ENCODE measurements at places on chromosomes 5 and 9. TPM values are rescaled to one million over a fixed set of nuclear protein-coding genes. Genes with fewer than 3 reads are reported as not detected.

- no peak overlapping the region for H3K4me3 ChIP-seq
- H3K4me1 ChIP-seq, result peaks cover 9% of the 10 kb centered on the region
- H3K27me3 ChIP-seq, result no peaks in the 10 kb centered on the region
- no peak for DNase-seq
- no peaks in the 10 kb centered on the region for H3K36me3 ChIP-seq
Observed at GRCh38 chr5:134879456-134879855, 5.3 kb downstream of the TXNDC15 start.

The PCDHGA9 gene
- 11.8 TPM for total RNA-seq

DNA sequence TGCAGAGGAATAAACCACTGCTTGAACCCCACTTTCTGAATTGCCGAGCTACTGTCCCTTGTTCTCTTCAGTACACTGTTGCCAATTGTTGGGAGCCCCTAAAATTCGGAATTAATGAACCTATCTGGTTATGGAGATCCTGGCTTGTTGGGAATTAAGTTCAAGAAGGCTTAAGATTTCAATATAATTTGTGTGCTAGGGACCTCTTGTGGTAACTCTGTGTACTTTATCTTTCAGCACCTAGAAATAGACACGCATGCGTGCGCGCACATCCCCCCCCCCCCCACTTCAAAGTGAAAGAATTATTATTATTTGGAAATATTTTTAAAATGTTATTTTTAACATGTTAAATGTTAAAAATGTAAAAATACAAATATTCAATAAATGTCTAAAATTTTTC is 53.3 kb upstream of the FAM169A start:
- no peaks in the 10 kb centered on the region for H3K36me3 ChIP-seq
- no peak overlapping the region for H3K27ac ChIP-seq
- H3K4me1 ChIP-seq, result no peaks in the 10 kb centered on the region
- no peak overlapping the region for H3K4me3 ChIP-seq
- no peak for DNase-seq
- H3K27me3 ChIP-seq, result no peaks in the 10 kb centered on the region

DNA sequence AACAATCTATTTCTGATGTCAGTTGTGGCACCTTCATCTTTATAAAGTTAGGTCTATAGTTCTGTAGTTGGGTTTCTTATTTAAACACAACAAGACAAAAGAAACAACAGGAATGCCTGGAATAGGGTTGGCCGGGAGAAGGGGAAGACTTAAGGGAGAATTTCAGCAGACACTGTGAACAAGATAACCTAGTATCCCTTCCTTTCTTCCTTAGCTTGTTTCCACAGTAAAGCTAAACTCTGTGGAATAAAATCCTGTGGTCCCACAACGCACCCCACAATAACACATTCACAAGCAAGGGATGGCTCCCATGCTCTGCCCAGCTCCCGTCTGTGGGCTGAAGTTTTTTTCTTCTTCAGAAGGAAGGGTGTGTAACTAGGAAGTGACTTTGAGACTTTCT is 124.9 kb upstream of the SMARCA2 start:
- H3K36me3 ChIP-seq, result no peaks in the 10 kb centered on the region
- H3K4me1 ChIP-seq, result no peaks in the 10 kb centered on the region
- no peak overlapping the region for H3K4me3 ChIP-seq
- no peak overlapping the region for H3K27ac ChIP-seq
- no peak for DNase-seq

The CA9 gene
- total RNA-seq, result 0.14 TPM

The SET gene
- 275 TPM for total RNA-seq

DNA sequence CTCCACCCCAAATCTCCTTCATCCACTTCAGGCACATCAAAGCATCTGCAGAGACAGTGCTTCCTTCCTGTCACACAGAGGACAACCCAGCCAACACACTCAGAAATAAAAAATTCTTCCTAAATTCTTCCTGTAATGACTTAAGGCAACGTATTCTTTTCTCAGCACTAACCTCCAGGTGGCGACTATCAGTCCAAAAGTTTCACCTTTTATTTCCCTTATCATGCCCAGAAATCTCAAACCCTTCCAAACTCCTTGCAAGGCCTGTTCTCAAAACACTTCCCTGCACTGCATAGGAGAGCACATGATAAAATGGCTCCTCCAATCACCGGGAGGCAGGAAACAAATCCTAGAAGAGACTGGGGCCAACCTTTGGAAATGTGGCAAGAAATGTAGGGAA is 35.1 kb downstream of the SLIT3 start:
- no peaks in the 10 kb centered on the region for H3K27me3 ChIP-seq
- H3K27ac ChIP-seq, result no peak overlapping the region
- H3K4me1 ChIP-seq, result no peaks in the 10 kb centered on the region
- H3K36me3 ChIP-seq, result no peaks in the 10 kb centered on the region
- H3K4me3 ChIP-seq, result no peak overlapping the region

DNA sequence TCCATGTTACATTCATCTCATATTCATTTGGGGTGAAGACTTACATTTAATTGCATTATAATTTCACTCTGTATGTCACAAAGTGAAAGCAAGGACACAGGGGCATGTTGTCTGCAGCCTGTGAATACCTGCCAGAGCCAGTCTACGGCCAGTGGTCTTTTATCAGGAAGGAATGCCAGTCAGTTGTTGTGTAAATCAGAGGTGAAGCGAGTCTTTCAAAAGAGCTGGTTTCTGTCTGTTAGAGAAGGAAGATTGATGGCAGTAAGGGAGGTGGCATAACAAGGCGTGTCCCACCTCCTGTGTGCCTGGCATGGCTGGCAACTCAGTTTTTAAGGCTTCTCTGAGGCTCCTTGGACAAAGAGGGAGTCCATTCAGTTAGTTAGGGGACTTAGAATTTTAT is 18.1 kb upstream of the SYK start:
- no peak for DNase-seq
- H3K27me3 ChIP-seq, result no peaks in the 10 kb centered on the region
- no peak overlapping the region for H3K4me3 ChIP-seq
- H3K36me3 ChIP-seq, result no peaks in the 10 kb centered on the region
- H3K27ac ChIP-seq, result no peak overlapping the region

Data from uterus (tissue), 4 donors.